ENCODE measurements at places on chromosomes 13 and 19. TPM values are rescaled to one million over a fixed set of nuclear protein-coding genes. Genes with fewer than 3 reads are reported as not detected.

BRME1 gene
- 0.49 TPM for total RNA-seq

NCR1 gene
- total RNA-seq = not detected

METTL21C gene
- total RNA-seq = not detected

PSG6 gene
- total RNA-seq = not detected

C1QTNF9 gene
- total RNA-seq = not detected

LILRB2 gene
- not detected for total RNA-seq

ATP8A2 gene
- 2.4 TPM for total RNA-seq

ZNF534 gene
- total RNA-seq = not detected

CEACAM7 gene
- not detected for total RNA-seq

Data from mesangial cell (primary cell).